CD8-positive, alpha-beta memory T cell (primary cell): ENCODE measurements at places on chromosomes 7 and 10.

- DNase-seq: peak; percentile 55
These were observed 41.5 kb upstream of the BNIP3 start for GRCh38 chr10:132023092-132023811.

DNA sequence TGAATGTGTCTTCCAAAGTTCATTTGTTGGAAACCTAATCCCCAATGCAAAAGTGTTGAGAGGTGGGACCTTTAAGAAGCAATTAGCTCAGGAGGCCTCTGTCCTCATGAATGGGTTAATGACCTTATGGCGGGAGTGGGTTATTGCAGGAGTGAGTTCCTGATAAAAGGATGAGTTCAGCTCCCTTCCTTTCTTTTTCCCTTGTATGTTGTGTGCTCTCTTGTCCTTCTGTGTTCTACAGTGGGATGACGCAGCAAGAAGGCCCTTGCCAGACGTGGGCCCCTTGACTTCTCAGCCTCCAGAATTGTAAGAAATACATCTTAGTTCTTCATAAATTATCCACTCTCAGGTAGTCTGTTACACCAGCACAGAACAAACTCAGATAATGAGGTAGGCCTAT lies 206.0 kb downstream of the DNAJC1 start:
- DNase-seq: no peak

- peak; percentile 70 for DNase-seq
These were observed 5.0 kb downstream of the ZYX start for GRCh38 chr7:143385891-143386781.

GRCh38 chr10:96222441-96222840 lies 48.9 kb downstream of the BLNK start:
- no peak for DNase-seq

GRCh38 chr7:46237466-46237865 lies 316.4 kb upstream of the IGFBP3 start:
- DNase-seq: no peak

DNA sequence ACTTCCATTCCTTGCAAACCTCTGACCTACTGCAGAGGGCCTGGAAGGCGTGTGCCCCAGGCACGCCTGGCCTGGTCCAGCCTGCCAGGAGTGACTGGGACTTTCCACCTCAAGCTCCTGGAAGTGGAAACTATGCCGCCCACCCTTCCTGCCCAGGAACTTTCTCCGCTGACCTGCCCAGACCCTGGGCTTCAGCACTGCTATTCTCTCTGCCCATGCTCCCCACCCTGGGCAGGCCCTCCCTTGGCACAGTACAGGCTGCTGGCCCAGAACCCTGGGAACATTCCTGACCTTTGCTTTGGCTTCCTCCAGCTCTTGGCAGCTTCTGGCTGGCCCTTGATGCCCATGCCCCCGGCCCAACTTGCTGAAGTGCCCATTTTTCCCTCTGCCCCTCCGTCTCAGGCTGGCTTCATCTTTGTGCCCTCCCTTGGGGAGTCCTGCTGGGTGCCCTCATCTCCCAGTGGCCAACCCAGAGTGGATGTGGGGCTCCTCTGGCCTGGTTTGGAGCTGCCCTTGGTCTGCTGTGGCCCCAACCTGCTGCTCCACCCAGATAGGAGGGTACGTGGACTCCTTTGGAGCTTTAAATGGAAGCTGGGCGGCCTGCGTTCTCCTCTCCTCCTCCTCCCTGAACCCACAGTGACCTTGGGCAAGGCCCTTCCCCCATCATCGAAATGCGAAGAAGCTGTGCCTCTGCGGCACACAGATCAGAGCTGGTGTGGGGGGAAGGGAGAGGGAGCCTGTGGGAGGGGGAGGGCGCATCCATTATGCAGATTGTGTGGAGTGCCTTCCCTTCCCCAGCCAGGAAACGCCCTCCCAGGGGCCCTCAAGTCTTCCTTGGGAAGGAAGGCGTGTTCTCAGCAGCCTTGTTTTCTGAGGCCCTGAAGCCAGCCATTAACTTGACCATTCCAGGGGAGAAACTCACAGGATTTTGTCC lies 3.4 kb downstream of the MMRN2 start:
- DNase-seq: no peak
